ENCODE measurements at places on chromosomes 3 and 15.

GRCh38 chr3:50554553-50554952, 13.0 kb downstream of the C3orf18 start:
- no peak overlapping the region for H3K27ac ChIP-seq
- no peak overlapping the region for H3K4me3 ChIP-seq
- no peaks in the 10 kb centered on the region for H3K4me1 ChIP-seq
- H3K27me3 ChIP-seq = no peaks in the 10 kb centered on the region
- DNase-seq = no peak

GRCh38 chr3:160780245-160780644, 24.2 kb downstream of the PPM1L start:
- DNase-seq = no peak

DNA sequence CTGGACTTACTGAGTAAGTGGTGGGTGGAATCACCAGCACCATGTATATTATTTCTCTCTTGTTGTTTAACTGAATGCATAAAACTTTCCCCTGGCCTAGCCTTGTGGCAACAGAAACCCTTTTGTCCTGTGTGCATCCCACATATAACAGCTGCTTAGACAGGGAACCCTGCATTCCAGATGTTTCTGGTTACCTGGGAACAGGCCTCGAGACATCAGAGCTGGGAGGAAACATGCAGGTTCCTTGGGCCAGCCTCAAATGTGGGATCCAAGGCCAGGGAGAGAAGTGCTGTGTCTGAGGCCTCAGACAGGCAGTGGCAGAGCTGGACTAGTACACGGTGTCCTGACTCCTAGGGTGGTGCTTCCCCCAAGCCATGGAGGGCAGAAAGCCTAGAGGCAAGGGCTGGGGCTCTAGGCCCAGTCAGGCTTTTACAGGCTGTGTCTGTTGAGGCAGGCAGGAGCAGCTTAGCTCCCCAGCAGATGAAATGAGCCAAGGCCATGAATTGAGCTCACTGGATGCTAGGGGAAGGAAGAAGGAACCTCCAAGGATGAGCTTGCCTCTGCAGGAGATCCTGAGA, 57.7 kb downstream of the ITGA11 start:
- no peaks in the 10 kb centered on the region for H3K27me3 ChIP-seq
- H3K4me1 ChIP-seq = no peaks in the 10 kb centered on the region
- H3K4me3 ChIP-seq = no peak overlapping the region
- H3K27ac ChIP-seq = no peak overlapping the region
- DNase-seq = no peak

- H3K4me1 ChIP-seq = peaks cover 2% of the 10 kb centered on the region
- no peaks in the 10 kb centered on the region for H3K27me3 ChIP-seq
- no peak overlapping the region for H3K27ac ChIP-seq
- no peaks in the 10 kb centered on the region for H3K36me3 ChIP-seq
- no peak for DNase-seq
These were observed 28.5 kb downstream of the TMEM212 start for GRCh38 chr3:171871392-171872274.

DNA sequence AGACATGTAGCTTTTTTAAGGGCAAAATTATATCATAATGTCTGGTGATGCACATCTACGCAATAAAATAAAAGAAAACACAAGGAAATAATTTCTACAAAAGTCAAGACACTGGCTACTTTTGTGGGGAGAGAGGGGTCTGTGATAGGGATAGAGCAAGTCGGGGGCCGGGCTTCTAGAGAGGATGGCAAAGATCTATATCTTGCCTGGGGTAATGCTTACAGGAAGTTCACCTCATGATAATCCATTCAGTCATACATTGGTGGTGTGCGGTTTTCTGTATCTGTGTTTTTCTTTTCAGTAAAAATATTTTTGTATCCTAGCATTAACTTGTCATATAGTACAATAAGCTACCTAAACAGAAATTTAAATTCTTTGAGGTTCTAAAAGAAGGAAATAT, 178.8 kb downstream of the ARRDC4 start:
- no peaks in the 10 kb centered on the region for H3K27me3 ChIP-seq
- no peak overlapping the region for H3K4me3 ChIP-seq

GRCh38 chr3:134864636-134865035, 69.6 kb downstream of the EPHB1 start:
- H3K36me3 ChIP-seq = no peaks in the 10 kb centered on the region
- H3K4me1 ChIP-seq = no peaks in the 10 kb centered on the region
- DNase-seq = peak; percentile 59
